Body of pancreas (tissue), 4 donors: ENCODE measurements at places on chromosomes 6 and 20. TPM values are rescaled to one million over a fixed set of nuclear protein-coding genes. Genes with fewer than 3 reads are reported as not detected.

Gene THBS2
- 9.6 TPM for total RNA-seq

Gene SLC12A5
- not detected for total RNA-seq

Gene LHFPL5
- 5.6 TPM for total RNA-seq

Gene CRISP2
- total RNA-seq, result not detected

Gene KCNK15
- 1.8 TPM for total RNA-seq

Gene ECI2
- total RNA-seq, result 16.5 TPM

Gene SAPCD1
- total RNA-seq, result 2.6 TPM

Gene SEMG1
- not detected for total RNA-seq

Gene TEAD3
- 8.9 TPM for total RNA-seq

Gene CEP43
- 11.4 TPM for total RNA-seq

Gene IBTK
- total RNA-seq, result 18.8 TPM

- no peak for DNase-seq
Observed at GRCh38 chr6:121851056-121851455, 415.6 kb downstream of the GJA1 start.

DNA sequence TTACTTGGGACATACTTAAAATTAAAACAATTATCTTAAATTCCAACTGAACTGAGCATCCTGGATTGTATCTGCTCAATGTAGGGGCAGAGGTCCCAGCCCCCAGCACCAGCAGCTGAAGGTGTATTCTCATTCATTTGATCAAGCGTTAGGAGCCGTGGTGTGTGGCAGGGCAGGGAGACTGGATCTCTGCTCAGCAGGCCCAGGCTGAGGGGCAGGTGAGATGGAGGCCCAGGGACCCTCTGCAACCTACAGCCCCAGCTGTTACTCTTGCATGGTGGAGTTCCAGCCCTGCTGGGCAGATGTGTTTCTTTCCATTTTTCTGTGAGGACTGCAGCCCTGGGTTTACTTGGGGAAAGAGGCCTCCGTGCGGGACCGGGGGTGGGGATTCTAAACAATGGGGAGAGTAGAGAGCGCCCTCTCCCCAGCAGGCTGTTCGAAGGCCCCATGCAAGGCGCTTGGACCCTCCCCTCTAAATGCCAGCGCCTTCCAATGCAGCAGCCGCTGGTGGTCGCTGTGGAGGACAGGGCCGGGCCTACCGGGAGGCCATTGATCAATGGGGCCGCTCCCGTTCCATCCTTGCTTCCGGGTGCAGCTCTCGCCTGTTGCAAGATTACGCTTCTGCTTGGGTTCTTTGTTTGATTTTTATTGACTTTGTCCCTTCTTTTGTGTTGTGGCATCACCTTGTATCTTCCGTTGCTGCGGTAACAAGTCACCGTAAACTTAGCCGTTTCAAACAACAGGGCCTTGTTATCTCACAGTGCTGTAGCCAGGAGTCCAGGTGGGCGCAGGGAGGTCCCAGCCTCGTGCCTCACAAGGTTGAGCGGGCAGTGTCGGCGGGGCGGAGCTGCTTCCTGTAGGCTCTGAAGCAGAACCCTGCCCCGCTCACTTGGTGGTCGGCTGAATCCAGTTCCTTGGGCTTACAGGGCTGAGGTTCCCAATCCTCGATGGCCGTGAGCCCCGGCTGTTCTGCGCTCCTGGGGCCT lies 134.8 kb upstream of the PHACTR3 start:
- DNase-seq, result no peak

- peak; percentile 52 for DNase-seq
Observed at GRCh38 chr6:170286246-170286933, 4.5 kb downstream of the DLL1 start.

DNA sequence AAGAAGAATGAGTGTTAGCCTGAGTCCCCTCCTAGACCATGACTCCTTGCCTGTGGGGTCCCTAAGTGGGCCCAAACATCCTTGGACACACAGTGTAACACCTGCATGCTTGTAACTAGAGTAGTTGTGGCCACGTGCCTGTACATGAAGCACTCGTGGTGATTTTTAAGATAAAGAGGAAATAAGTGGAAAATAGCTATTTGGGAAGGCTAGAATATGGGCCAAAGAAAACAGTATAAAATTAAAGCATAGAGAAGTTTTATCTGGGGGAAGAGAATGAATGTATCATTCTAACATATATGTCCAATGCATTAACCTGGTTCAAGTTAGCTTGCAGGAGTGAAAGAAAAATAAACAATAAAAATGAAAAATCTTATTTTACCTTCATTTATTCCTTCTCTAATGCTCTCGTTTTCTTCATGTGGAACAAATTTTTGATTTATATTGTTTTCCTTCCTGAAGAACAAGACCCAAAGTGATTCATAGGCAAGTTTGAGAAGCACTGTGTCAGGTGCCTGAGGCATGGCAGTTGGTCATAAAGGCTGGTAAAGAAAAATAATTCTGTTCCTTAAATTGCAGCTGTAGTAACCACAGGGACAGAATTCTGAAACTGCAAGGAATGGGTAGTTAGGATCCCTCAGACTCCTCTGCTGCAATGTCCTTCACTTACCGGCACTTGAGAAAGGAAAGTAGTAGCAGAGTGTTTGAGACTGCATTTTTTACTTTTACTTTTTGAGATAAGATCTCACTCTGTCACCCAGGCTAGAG lies 8.5 kb upstream of the CST3 start:
- DNase-seq, result no peak

GRCh38 chr6:155313602-155314091 lies 637 bp downstream of the TFB1M start:
- no peak for DNase-seq

GRCh38 chr6:44161997-44162338 lies 3.3 kb downstream of the CAPN11 start:
- no peak for DNase-seq

- no peak for DNase-seq
Observed at GRCh38 chr6:36826520-36827227, 12.6 kb downstream of the CPNE5 start.

DNA sequence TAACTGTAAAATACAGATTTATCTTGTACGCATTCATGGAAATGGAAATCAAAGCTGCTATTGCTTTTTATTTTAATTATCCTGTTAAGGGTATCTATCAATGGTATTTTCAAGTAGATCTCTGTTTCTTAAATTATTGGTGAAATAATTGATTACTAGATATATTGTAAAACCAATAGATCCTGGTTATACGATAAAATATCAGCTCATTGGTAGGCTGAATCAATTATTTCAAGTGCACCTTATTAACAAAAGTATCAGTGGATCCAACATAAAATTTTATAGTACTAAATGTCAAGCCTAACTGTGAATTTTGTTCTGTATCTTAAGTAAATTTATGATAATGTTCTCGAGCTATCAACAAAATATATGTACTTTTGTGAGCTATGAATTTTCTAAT lies 21.8 kb downstream of the PARD6B start:
- no peak for DNase-seq

DNA sequence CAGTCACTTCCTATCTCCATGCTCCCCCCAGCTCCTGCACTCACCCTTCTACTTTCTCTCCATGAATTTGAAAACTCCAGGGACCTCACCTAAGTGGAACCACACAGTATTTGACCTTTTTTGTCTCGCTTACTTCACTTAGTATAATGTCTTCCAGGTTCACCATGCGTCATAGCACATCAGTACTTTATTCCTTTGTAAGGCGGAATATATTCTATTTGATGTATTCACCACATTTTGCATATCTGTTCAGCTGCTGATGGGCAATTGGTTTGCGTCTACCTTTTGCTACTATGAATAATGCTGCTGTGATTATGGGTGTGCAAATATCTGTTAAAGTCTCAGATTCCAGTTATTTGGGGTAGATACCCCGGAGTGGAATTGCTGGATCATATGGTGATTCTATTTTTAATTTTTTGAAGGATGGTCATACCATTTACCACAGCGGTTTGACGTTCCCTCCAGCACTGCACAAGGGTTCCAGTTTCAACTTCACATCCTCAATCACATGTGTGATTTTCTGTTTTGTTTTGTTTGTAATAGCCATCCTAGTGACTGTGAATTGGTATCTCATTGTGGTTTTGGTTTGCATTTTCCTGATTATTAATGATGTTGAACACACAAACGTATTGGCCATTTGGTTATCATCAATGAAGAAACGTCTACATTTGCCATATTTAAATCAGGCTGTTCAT lies 20.3 kb upstream of the SYNDIG1 start:
- no peak for DNase-seq

GRCh38 chr20:37350649-37351574 lies 5.0 kb downstream of the SRC start:
- DNase-seq, result no peak

- peak; percentile 74 for DNase-seq
Observed at GRCh38 chr20:6636209-6637159, 131.0 kb upstream of the BMP2 start.

GRCh38 chr6:125111219-125111983 lies 42.2 kb upstream of the TPD52L1 start:
- DNase-seq, result no peak

DNA sequence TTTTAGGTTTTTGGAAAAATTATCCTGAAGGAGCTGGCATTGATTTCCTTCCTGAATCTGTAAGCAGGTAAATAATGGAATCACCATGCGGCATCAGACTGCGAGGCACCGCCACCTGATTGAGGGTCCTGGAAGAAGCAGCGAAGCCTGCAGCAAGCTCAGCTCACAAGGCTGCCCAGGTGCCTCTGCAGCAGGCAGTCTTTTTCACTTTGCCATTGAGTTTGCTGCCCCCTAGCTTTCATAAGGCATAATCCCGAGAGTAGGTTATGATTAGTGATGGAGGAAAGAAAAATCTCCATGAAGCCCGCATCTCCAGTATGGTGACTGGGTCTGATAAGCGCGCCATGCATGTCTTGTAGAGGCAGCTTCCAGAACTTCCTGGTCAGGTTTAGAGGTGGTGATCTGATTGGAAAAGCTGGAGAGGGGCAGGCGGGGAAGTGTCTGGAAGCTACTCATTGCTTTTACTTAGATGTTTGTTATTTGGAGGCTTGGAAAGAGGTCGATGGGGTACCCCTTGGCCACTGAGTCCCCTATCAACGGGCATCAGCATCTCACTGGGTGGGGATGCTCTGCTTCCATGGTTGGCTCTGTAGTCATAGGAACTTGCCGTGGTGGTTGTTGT lies 26.7 kb downstream of the IYD start:
- peak; percentile 47 for DNase-seq

GRCh38 chr6:20575704-20576451 lies 41.6 kb downstream of the CDKAL1 start:
- no peak for DNase-seq

DNA sequence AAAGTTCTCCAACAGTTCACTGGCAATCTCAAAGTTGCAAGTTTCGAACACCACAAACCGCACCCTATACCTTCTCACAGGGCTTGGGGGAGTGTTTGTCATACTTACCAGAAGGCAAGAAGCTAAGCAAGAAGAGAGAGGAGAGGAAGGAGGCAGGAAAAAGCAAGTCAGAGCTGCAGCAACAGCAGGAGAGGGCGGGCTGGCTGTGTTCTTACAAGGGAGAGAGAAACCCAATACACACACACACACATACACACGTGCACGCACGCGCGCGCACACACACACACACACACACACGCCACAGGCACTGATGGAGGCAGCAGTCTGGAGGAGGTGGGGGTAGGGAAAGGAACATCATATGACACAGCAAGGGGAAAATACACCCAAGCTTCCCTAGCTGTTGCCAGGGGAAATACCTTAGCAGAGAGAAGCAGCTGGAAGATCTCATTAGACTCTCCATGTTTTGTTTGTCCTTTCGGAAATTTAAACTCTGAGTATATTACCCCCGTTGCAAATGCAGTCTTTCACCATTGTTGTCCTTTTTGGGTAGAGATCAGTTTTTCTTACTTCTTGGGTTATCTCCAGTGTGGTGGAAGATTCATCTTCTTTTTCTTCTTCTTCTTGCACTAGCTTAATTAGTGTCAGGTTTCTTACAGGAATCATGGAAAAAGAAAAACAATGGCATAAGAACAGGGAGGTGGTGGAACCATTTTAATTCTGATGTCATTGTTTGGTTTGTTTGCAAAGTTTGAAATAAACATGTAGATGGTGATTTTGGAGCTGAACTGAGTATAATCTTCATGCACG lies at the start of gene TXLNB:
Gene TXLNB, minus strand, starts transcription at position 186 of the 807 bp plus-strand sequence. CDS start 3,099 bp downstream, outside the sequence.
- peak; percentile 68 for DNase-seq

- no peak for DNase-seq
Observed at GRCh38 chr6:158170656-158171081, 2.5 kb downstream of the GTF2H5 start.

DNA sequence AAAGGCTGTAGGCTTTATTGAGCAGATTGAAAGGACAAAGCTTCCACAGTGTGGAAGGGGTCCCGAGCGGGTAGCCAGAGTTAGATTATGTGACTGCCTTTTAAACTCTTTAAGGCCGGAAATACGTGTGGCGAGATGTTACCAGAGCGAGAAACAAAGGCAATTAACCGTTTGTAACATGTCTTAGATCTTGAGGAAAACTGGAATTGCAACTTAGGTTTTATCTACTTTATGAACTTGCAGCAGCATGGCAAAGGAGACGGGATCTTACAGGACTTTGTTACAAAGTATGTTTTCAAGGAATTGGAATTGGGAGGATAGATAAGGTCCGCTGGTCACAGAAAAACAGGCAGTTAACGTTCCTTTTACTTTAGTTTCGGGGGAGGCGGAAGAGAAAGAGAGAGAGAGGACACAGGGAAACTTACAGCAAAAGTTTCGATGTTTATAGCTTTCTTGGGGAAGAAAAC lies 594.7 kb upstream of the ADGRB3 start:
- DNase-seq, result no peak

- no peak for DNase-seq
Observed at GRCh38 chr6:137188855-137189254, 15.4 kb upstream of the IL22RA2 start.

- DNase-seq, result no peak
Observed at GRCh38 chr6:72824833-72825232, 203.0 kb downstream of the KCNQ5 start.

GRCh38 chr6:49782293-49782692 lies 4.8 kb downstream of the PGK2 start:
- no peak for DNase-seq

DNA sequence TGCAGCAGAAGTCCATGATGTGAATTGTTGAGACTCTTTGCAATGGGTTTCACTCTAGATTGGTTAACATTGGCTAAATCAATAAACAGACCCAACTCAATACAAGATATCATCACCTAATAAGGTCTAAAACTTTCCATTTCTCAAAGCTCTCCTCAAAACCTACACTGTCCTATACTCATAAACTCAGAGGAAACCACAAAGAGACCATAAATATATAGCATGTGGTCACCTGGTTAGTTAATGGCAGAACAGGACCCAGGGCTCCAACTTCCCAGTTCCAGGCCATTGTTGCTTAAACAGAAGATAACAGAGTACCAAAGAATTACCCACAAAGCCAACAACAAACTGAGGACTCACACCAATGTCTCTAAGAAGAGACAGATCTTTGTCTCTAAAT lies 12.0 kb downstream of the RTN4IP1 start:
- DNase-seq, result no peak

GRCh38 chr6:144158133-144158532 lies 7.8 kb downstream of the STX11 start:
- DNase-seq, result peak; percentile 62

DNA sequence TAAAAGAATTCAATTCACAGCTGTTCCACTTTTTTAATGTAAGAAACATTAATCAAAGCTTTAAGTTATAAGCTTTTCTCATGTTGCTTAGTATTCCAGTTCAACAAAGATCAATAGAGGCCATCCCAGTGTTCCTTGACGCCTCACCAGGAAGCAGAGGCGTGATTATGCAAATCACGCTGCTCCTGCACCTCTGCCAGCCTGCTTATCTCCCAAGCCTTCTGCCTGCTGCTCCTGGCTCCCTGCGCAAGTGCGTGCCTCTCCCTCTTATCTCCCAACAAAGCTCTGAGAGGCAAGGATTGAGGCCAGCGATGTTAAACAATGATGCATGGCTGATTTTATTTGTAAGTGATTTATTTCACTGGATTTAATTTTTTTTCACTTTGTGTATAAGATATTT lies 42.8 kb downstream of the INSM1 start:
- DNase-seq, result peak; percentile 73

- DNase-seq, result peak; percentile 78
Observed at GRCh38 chr20:25136643-25137559, 55.0 kb upstream of the VSX1 start.
